ENCODE measurements at places on chromosomes 4 and X.

GRCh38 chr4:102569200-102569599 lies 68.0 kb downstream of the NFKB1 start:
- no peak for DNase-seq

GRCh38 chrX:56792270-56793111 lies 63.4 kb downstream of the NBDY start:
- DNase-seq = no peak

- no peak for DNase-seq
Observed at GRCh38 chrX:25389266-25389665, 373.5 kb upstream of the ARX start.

DNA sequence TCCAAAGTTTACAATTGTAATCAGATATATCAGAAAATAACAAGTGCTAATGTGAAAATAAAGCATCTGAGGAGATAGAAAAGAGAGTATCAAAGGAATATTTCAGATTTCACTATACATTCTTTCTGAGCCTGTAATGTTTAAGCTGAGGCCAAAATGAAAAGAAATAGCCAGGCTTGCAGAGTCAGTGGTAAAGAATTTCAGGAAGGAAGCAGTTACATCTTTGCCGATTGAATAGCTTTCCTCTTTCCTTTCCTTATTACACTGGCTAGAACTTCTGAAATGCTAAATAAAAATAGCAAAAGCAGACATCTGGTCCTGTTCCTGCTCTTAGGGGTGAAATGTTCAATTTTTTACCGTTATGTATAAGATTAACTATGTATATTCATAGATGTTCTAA lies 1441.6 kb upstream of the PCDH7 start:
- no peak for DNase-seq
